ENCODE measurements at places on chromosomes 16 and 17. TPM values are rescaled to one million over a fixed set of nuclear protein-coding genes. Genes with fewer than 3 reads are reported as not detected.

Gene TSPAN10
- polyA plus RNA-seq = 0.56 TPM

Gene CDIP1
- polyA plus RNA-seq = 12.1 TPM

Gene ZNF75A
- polyA plus RNA-seq = 9.1 TPM

Gene PTX4
- not detected for polyA plus RNA-seq

Gene XPO6
- polyA plus RNA-seq = 50.6 TPM

Gene ACSM2A
- polyA plus RNA-seq = not detected

Gene GOT2
- polyA plus RNA-seq = 43.7 TPM

Gene TMIGD1
- polyA plus RNA-seq = not detected

Gene HOXB13
- 0.04 TPM for polyA plus RNA-seq

Gene PDILT
- not detected for polyA plus RNA-seq

Gene KRT24
- 116 TPM for polyA plus RNA-seq

Gene KRT31
- polyA plus RNA-seq = 16.7 TPM

Gene CTNS
- 4.1 TPM for polyA plus RNA-seq

Gene MYL11
- polyA plus RNA-seq = 2.1 TPM

Gene SHISA6
- 0.33 TPM for polyA plus RNA-seq

Gene TNFRSF17
- polyA plus RNA-seq = 0.08 TPM

All from esophagus (tissue), 2 donors.